Stimulated activated CD4-positive, alpha-beta T cell treated with anti-CD3 and anti-CD28 coated beads, TNF-alpha, amount 100 ng/mL, for 48 hours (primary cell): ENCODE measurements at places on chromosomes 1 and 21.

DNA sequence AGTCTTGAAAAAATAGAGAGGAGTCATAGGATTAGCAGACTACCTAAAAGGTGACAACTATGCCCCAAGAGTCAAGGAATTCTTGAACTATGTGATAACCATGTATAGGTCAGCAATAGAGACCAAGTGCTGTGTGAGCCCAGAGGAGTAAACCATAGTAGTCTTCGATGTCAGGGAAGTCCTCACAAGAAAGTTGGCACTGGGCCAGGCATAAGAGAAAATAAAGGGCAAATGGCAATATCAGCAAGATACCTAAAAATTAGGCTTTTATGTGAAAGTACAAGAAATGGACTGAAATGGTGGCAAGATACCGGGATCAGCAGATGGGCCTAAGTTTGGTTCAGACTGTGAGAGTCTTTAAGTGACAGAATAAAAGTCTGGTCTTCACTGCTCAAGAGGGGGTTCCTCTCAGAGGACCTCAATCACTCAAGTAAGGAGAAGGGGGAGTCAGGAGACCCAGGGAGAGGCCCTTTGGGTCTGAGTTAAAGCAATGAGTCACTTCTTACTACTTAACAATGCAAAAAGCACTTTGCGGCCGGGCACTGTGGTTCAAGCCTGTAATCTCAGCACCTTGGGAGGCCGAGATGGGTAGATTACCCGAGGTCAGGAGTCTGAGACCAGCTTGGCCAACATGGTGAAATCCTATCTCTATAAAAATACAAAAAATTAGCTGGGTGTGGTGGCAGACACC lies 95.0 kb downstream of the TEX35 start:
- DNase-seq, result no peak

DNA sequence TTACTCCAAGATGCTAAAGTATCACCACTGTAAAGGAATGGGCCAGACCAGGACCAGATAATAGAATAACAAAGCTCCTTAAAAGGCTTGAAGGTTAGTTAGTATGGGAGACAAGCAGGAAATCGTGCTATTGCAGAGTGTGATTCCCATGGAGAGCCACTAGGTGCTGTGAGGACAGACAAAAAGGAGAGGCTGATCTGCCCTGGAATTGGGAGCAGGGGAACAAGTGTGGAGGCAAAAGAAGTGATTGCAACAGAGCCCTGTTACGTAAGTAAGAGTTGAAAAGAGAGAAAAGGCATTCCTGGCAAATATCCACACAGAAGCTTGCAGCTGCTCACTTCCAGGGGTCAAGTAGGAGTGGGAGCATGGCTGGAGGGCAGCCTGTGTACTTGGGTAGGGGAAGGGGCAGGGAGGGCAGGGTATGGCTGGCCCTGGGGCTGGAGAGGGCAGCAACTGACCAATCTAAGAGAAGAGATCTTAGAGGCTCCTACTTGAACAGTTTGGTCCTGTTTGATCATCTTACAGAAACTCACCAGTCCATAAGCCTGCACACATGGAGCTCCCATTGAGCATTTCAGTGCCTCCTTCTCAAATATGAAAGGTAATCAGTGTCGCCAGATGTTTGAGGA lies 207.7 kb upstream of the GJB5 start:
- no peak for DNase-seq

DNA sequence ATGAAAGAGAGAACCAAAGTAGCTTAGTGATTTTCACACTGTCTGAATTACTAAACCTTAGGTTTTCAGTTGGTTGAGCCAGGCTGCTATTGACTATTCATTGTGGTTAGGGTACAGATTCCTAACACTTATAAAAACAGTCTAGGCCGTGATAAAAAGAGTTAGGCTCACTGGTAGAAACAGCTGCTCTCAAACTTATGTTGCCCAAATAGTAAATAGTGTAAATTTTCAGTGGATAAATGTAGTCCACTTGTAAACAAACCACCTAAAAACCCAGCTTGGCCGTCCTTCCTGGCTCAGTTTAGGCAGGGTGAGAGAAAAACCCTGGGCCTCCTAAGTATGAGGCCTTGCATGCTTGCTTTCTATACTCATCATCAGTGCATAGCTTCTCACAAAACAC lies 34.9 kb downstream of the ARID1A start:
- DNase-seq, result no peak

- DNase-seq, result no peak
These were observed 28.3 kb upstream of the PKN2 start for GRCh38 chr1:88655685-88656299.

DNA sequence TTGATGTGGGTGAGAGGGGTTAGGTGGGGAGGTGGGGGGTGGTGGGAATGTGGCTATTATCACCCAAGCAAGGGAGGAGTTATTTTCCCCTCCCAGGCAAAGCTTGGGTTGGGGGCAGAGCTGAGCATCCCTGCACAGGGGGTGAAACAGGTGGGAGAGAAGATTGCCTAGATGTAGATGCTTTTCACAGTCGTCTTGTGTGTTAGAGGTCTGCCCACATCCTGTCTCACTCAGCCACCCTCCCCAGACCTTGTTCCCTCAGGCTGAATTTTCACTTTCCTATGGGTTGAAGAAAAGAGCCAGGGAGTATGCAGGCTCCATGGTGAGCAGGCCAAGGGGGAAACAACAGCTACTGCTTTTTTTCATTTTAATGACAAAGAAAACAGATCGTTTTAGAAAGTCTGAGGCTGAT lies 223.5 kb downstream of the KIF26B start:
- no peak for DNase-seq

- DNase-seq, result no peak
These were observed 12.2 kb downstream of the KCNJ15 start for GRCh38 chr21:38268864-38269575.

GRCh38 chr1:156471496-156472490 lies 28.8 kb downstream of the MEF2D start:
- DNase-seq, result no peak

GRCh38 chr1:238898856-238899255 lies 487.5 kb upstream of the CHRM3 start:
- no peak for DNase-seq

DNA sequence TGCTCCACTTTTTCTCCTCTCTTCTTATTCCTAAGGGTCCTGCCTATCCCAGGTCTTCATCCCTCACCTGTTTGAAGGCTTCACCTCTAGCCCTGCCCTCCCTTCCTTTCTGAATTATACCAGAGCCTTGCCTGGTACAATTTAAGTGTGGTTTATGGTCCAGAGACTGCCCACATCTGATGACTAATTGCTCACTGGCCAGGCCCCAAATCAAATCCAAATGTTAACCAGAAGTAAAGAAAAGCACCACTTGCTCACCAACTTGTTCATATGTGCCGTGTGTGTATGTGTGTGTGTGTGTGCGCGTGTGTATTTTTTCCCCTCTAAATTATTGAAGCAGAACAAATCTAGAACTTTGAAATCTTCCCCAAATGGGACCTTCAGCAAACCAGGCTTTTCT lies 26.4 kb downstream of the MYOM3 start:
- no peak for DNase-seq

DNA sequence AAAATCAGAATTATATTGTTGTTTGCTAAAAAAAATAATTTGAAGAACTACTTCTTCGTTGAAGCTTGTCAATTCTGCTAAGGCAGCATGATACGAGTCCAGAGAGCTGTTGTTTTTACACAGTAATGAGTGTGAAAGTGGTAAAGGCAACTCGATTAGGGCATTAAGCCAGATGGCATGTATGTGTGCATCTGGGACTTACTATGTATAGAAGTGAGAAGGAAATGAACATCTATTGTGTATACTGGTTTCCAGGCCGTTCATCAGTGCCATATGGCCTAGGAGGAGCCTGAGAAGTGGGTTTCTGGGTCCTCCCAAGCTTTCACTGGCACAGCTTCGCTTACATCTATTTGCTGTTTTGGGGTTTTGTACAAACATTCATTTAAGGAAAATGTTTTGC lies 5.7 kb downstream of the CTPS1 start:
- no peak for DNase-seq

- DNase-seq, result no peak
These were observed 155.1 kb upstream of the CAMK1G start for GRCh38 chr1:209428241-209428921.

- no peak for DNase-seq
These were observed 83.5 kb downstream of the RABGAP1L start for GRCh38 chr1:174242856-174243255.

DNA sequence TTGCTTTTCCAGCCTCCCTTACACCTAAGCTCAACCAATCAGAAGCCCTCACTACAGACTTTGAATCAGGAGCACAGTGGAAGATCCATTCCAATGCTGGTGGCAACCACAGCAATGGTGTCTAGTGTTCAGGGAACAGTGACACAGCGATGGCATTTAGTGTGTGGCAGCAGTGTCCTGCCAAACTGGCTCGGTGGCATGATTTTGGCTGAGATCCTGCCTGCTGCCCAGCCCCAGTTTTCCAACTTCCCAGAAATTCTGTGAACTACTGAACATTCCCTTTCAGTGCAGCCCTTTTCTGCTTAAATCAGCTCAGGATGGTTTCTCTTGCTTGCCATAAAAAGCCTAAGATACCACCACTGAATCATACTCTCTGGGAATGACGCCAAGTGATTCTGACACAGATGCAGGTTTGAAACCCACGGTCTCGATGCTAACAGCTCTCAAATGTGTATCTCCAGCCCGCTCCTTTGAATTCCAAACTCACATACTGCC lies 8.8 kb downstream of the ASAP3 start:
- DNase-seq, result no peak

GRCh38 chr1:82258887-82259286 lies 458.2 kb downstream of the ADGRL2 start:
- no peak for DNase-seq

DNA sequence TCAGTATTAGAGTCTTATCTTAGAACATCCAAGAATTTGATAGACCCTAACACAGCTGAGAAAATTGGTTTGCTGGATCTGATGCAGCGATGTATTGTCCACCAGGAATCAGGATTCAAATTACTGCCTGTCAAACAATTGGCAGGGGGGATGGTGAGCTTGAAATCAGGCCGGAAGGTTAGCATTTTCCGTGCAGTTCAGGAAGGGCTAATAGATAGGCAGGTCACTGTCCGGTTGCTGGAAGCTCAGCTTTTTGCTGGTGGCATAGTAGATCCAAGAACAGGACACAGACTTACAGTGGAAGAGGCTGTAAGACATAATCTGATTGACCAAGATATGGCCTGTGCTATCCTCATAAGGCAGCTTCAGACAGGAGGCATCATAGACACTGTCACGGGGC lies 127.2 kb downstream of the MACF1 start:
- DNase-seq, result no peak
